ENCODE measurements at places on chromosomes 12 and 14.

GRCh38 chr12:39081910-39082309 lies 176.5 kb upstream of the CPNE8 start:
- no peak for DNase-seq

DNA sequence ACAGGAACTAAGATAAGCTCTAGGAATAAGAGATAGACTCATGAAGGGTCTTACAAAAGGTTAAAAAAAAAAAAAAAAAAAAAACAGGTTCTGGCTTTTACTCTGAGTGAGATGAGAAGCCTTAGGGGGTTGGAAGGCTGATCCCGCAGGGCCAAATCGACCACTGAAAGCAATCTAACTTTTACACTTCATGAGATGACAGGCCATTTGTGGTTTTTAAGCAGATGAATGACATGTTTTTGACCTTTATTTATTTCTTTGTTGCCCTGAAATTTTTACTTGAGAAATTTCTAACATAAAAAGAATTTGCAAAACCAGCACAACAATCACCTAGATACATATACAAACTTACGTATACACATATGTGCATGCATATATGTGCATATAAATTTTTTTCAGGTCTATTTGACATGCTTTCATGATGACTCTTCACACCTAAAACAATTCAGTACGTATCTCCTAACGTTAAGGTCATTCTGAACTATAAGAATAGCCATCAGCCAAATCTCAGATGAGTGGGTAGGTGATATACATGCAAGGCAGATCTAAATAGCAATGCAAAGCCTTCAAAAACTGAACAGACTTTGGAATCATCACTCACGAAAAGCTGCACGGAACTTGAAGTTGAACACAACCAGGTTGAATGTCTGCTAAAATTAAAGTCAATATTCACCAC lies 87.0 kb downstream of the R3HDM2 start:
- no peak for DNase-seq

GRCh38 chr14:66649498-66649897 lies 141.6 kb downstream of the GPHN start:
- DNase-seq = no peak

DNA sequence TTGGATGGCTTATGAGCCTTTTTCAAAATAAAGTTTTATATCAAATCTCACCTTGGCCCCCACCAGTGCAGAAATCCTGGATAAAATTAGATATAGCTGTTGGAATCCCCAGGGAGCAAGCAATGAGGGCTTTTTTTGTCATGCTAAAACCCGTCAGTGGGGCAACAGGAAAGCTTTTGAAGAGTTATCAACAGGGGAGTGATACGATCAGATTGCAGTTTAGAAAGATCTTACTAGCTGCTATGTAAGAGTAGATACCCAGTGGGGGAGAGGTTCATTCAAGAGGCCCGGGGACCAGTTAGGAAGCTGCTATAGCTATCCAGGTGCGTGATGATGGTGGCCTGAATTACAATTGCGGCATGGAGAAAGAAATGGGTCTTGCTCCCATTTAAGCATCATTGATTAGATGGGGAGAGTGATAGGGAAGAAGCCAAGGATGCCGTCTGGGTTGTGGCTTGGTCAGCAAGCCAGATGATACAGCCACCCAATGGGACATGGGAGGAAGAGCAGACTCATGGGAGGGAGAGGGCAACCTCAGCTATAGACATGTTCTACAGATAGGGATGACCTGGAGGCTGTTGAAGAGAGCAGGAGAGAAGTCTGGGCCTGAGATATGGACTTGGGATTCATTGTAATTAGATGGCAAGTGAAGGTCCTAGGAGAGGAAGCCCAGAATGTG lies 272.4 kb downstream of the DPF3 start:
- no peak for DNase-seq

- DNase-seq = no peak
Measured at GRCh38 chr12:56105609-56105902, 1.2 kb downstream of the PA2G4 start.

GRCh38 chr14:102754370-102755262 lies 22.6 kb upstream of the TRAF3 start:
- DNase-seq = no peak
